ENCODE measurements at places on chromosomes 11 and 22. TPM values are rescaled to one million over a fixed set of nuclear protein-coding genes. Genes with fewer than 3 reads are reported as not detected.

GRCh38 chr11:72792437-72793021, 1.3 kb downstream of the STARD10 start:
- no peaks in the 10 kb centered on the region for H3K27me3 ChIP-seq
- H3K4me3 ChIP-seq: no peak overlapping the region

Gene MRGPRX4
- not detected for total RNA-seq

- H3K4me1 ChIP-seq: no peaks in the 10 kb centered on the region
- H3K4me3 ChIP-seq: no peak overlapping the region
- H3K27me3 ChIP-seq: no peaks in the 10 kb centered on the region
Measured at GRCh38 chr22:17303840-17304779, 65.2 kb upstream of the CECR2 start.

Gene FERMT3
- 16.6 TPM for total RNA-seq

GRCh38 chr11:122253589-122254231, 137.7 kb upstream of the BLID start:
- no peak for DNase-seq
- H3K27ac ChIP-seq: no peak overlapping the region
- H3K27me3 ChIP-seq: no peaks in the 10 kb centered on the region
- H3K4me3 ChIP-seq: no peak overlapping the region
- no peaks in the 10 kb centered on the region for H3K36me3 ChIP-seq

DNA sequence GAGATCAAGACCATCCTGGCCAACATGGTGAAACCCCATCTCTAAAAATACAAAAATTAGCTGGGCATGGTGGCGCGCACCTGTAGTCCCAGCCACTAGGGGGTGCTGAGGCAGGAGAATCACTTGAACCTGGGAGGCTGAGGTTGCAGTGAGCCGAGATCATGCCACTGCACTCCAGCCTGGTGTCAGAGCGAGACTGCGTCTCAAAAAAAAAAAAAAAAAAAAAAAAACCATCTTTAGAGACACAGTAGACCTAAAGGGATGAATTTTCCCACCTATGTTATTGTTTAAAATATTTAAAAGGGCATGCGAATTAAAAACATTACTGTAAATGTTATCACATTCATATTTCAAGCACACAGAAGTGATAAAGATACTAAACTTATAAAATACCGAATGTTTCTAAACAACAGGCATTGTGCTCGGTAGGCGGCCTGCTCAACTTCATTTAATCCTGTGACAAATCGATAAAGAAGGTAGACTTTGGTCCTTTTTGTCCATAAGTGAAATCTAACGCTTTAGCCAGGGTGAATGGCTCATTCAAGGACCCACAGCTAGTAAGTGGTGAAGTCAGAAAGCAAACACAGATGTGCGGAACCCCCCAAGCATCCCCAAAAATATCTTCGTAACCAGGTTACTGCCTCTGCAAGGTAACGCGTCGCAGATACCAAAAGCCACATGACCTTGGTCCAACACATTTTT, 16.1 kb downstream of the NCAPD3 start:
- peak; percentile 44 for DNase-seq
- no peaks in the 10 kb centered on the region for H3K27me3 ChIP-seq
- no peak overlapping the region for H3K4me3 ChIP-seq
- H3K36me3 ChIP-seq: peaks cover 11% of the 10 kb centered on the region
- no peak overlapping the region for H3K27ac ChIP-seq

Gene MFRP
- total RNA-seq: not detected

All from colonic mucosa (tissue), 4 donors.